ENCODE measurements at places on chromosomes 1 and 21.

GRCh38 chr1:89286549-89287180 is 14.0 kb upstream of the GBP5 start:
- no peak for DNase-seq

- DNase-seq = peak; percentile 27
These were observed 887 bp downstream of the SLC19A2 start for GRCh38 chr1:169484683-169485430.

- DNase-seq = no peak
These were observed 696.2 kb upstream of the PRMT6 start for GRCh38 chr1:106360252-106360651.

DNA sequence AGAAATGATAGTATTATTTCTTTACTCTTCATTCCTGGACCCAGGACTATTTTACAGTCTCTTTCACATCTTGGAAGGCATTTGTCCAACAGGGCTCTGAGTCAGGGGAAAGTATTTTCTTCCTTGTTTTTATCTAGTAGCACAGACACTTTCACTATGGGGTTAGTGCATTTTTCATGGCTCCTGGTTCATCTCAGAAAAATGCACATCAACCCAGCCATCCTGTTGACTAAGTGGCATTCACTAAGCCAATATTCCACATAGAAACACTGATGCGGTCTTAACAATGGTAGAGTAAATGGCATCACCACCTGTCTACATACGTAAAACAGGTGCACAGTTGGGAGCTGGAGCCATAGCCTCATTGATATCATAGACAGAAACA is 87.4 kb upstream of the C1orf21 start:
- no peak for DNase-seq

DNA sequence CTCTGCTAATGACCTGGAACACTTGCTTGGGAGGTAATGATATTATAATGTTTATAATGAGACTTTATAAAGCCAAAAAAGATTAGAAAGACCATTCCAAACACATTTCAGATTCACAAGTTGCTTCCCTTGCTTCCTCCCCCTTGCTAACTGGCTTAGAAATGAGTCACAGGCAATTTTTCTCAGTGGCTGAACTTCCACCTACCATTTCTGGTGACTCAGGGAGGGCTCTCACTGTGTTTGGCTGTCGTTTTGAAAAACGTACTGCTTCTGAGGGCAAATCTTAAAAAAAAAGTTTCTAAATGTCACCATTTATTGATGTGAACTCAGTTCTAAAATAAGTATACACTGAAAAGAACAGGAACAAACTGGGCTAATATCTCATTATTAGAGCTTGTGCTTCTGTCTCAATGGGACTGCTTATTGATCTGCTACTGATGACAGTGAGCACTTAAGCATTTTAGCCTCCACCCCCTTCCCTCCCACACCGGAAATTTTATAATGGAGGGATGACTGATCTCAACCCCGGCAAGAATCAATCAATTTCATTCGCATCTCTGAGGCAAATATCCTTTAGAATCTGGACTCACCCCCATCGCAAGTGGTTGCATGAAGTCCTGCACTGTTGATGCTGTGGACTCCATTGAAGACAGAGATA is 278.3 kb downstream of the KCTD3 start:
- no peak for DNase-seq

DNA sequence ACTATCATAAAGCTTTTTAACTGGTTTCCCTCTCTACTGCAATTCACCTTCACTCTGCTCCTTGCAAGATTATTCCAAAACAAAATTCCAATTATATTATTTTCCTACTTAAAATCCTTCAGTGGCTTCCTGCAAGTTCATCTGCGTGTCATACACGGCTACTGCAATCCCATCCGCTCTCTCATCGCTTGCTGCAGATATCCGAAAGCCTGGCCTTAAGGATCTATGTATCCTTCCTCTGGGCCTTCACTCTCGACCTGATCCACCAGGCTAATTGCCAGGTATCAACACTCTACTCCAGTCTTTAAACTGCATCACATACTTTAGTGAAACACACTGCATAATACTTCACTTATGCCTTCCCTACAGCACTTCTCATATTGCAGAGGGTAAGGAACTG is 44.0 kb downstream of the VAV3 start:
- DNase-seq = no peak

- DNase-seq = no peak
These were observed 16.6 kb downstream of the DISP3 start for GRCh38 chr1:11495579-11495978.

GRCh38 chr1:21741206-21741605 is 41.7 kb downstream of the USP48 start:
- no peak for DNase-seq

DNA sequence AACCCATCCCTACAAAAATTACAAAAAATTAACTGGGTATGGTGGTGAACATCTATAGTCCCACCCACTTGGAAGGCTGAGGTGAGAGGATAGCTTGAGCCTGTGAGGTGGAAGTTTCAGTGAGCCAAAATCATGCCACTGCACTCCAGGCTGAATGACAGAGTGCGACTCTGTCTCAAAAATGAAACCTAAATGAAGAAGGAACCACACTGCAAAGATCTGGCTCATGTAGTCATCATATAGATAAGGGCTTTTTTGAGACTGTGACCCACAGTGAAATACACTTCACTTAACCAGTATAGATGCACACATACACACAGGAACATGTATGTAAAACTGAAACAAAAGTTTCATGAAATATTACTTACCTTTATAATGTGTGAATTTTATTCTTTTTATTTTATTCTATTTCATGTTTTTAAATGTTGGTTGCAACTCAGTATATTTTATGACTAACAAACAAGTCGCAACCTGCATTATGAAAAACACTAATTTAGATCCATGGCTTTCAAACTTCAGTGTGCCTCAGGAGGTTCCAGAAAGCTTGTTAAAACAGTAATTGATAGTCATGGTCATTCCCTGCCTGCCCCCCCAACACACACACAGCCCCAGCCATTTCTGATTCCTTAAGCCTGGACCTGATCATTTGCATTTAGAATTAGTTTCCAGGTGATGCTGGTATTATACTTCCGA is 189.5 kb downstream of the PATJ start:
- DNase-seq = no peak

DNA sequence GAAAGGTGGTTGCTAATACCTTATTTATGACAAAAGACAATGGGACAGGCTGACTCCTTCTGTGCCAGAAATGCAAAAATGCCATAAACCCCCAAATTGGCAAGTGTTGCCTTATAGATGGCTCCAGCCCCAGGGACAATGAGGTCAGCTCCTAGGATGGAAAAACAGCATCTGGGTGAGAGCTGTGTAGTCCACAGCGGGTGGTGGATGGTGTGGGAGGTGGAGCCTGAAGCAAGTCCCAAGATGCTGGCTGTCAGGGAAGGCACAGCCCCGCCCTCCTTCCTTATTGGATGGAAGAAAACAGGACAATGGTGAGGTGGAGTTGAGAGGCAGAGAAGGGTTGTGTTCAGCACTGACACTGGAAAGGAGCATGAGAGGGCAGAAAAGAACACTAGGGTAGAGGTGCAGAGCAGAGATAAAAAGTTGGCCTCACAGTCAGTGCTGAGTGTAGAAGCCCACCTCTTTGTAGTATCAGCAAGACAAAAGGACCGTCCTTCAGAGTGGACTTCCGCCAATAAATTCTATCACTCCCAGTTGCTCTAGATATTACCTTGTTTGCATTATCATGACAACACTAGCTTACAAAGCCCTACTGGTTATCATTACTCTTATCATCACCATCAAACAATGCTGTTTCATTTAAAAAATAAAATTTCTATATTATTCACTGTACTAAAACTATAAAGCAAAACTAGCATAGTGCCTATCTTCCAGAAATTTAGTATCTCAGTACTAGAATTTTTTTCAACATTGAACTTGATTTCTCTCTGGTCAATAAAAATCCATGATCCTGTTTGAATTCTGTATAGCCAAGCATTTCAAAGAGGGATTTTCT is 3.7 kb upstream of the SDE2 start:
- peak; percentile 50 for DNase-seq

- no peak for DNase-seq
These were observed 5.5 kb downstream of the PTGFRN start for GRCh38 chr1:116915086-116915661.

- DNase-seq = peak; percentile 68
These were observed at the start of gene VANGL2 for GRCh38 chr1:160400223-160400645. Gene VANGL2 (plus strand): TSS chr1:160400564. CDS start chr1:160415838, 15,274 bp downstream.

DNA sequence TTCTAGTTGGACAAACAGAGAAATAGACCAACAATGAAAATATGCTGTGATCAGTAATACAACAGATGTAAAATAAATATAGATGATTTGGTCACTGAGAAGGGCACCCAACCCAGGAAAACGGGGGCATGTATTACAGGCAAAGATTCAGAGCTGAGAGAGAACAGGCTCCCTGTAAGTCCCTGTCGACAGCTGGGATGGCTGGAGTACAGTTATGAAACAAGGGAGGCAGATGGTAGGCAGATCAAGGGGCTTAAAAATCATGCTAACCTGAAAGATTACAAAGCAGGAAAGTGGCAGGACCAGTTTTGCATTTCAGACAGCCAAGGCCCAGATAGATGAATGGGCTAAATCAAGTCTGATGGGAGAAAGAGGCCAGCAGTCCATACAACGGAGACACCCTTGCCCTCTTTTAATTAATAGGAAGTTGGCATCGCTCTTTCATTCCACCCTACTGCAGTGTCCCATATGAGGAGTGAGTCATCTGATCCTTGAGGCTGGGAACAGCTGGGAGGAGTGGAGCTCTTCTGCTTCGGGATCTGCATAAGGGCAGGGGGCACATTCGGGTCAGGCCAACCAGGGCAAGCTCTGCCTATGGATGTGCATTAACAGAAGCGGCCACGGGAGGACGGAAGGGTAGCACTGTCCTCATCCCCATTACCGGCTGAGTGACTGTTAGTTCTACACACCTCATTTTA is 171.1 kb downstream of the DAB1 start:
- DNase-seq = no peak

GRCh38 chr1:10960411-10961299 is 51.8 kb upstream of the TARDBP start:
- DNase-seq = peak; percentile 80

DNA sequence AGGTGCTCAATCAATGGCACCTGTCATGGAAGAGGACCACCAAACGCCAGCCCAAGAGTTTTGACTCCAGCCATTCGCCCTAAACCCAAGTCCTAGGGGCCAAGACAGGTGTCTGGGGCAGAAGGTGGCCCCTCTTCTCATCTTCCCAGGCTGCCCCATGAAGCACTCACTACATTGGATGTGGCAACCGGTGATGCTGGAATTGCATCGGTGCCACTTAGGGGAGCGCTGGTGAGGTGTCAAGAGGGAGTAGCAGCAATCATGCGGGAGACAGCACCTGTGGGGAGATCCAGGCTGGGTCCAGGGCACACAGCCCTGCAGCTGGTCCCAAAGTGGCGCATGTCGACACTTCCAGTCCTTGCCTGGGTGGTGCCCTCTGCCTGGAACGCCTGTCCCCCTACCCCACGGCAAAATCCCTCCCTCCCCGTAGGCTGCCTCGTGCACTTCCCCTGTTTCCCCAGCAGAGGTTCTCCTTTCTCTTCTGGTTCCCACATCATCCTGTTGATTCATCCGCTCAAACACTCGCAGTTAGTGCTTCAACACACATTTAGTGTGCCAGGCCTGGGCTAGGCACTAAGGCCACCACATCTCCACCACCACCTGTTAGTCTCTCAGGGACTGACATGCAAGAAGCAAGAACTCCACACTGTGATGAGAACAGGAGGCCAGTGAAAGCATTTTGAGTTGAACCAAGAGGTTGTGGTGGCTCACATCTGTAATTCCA is 18.5 kb downstream of the PLA2G2D start:
- peak; percentile 21 for DNase-seq

DNA sequence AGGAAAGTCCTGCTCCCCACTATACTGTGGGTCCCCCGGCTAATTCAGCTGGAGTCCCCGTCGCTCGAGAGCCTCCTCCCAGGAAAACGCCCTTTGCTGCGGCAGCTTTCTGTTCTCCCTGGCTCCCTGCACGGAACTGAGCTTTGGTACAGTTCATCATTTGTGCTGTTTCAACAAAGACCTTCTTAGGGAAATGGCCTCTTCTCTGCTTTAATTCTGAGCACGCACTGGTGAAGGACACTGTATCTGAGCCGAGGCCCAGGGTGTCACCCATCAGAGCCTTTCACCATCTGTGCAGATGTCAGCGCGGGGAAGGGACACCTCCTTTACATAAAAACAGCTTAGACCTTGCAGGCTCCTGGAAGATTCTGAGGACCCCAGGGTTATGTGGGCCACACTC is 13.5 kb upstream of the PEX10 start:
- DNase-seq = no peak

GRCh38 chr1:106879538-106879937 is 176.9 kb upstream of the PRMT6 start:
- DNase-seq = no peak

DNA sequence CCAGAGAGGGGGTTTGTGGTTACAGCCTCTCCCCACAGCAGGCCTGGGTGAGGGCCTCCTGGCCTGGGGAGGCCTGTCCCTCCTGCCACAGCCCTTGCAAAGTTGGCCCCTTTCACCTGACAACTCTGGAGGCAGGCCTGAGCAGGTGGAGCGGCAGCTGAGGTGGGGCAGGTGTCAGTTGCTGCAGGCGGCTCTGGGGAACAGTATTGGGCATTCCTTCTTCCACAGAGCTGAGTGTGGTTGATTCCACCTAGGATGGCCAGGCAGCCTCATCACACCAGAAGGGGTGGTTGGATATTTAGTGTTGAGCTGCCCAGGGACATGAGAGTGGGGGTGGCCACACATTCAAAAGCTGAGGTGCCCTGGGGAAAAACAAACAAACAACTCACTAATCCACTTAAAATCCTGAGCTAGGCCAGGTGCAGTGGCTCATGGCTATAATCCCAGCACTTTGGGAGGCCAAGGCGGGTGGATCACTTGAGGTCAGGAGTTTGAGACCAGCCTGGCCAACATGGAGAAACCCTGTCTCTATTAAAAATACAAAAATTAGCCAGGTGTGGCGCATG is 31.1 kb downstream of the PIGP start:
- DNase-seq = no peak

DNA sequence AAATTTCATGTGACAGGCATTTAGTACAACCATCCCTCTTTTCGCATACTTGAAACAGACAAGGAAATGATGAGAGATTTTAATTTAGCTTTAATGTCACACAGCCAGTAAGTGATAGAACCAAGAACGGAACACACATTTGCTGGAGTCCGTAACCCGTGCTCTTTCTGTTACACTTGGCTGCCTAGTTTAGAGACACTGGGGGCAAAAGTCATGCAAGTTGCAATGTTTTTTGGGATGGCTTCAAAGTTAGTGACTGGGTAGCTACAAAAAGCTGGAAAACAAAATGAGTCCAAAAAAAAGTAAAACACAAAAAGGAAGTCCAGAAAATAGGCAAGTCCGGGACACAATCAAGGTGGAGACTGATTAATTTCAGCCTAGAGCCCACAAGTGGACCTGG is 5.9 kb downstream of the NID1 start:
- DNase-seq = no peak

- DNase-seq = no peak
These were observed 143.2 kb downstream of the KCTD3 start for GRCh38 chr1:215710036-215710898.
